ENCODE measurements at places on chromosomes 4 and X.

GRCh38 chr4:24103434-24104157 lies 213.7 kb upstream of the PPARGC1A start:
- DNase-seq = no peak

- DNase-seq = no peak
These were observed 904.9 kb upstream of the AGA start for GRCh38 chr4:178347111-178347510.

- no peak for DNase-seq
These were observed 591.0 kb downstream of the ANKRD50 start for GRCh38 chr4:124121461-124121971.

DNA sequence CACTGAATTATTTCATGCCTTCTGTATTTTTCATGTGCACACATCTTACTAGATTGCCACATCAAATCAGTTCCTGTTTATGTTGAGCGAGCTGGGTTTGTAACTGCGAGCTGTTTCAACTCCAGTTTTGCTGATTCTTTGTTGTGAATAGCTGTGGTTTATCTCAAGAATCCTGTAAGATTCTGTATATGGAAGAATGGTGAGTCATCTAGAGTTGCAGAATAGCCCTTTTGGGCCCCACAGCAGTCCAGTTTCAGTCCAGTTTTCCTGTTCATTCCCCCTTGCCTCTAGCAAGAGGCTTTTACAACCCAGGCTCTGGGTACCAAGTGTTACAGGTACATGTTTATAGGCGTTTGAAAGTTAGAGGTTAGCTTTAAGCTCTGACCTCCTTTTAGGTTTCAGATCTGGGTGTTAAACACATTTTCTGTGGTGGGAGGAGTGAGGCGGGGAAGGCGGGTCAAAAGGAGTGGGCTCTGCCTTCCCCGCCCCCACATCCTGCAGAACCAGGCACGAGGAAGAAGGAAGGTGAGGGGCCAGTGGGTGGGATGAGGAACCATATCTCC lies 32.7 kb downstream of the TBC1D14 start:
- DNase-seq = no peak

- no peak for DNase-seq
These were observed 342.0 kb downstream of the GBA3 start for GRCh38 chr4:23034731-23035130.

DNA sequence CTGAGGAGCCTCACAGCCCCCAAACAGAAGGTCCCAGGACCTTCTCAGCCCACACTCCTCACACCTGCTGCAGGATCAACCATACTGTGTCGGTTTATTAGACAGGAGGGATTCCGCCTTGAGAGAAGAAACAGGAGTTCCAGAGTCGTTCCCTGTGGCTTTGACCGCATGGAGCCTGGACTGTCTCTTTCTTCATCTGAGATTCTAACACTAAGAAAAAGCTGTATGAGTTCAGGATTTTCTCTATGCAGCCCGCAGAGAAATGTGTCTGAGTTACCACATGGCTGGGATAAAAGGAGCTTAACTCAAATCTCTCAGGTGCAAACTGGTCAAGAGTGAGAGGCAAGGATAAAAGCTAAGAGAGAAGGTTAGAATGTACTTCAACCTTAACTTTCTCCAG lies 126.7 kb downstream of the AFAP1 start:
- no peak for DNase-seq

- DNase-seq = no peak
These were observed 455.5 kb upstream of the FAM241A start for GRCh38 chr4:111689731-111690130.

DNA sequence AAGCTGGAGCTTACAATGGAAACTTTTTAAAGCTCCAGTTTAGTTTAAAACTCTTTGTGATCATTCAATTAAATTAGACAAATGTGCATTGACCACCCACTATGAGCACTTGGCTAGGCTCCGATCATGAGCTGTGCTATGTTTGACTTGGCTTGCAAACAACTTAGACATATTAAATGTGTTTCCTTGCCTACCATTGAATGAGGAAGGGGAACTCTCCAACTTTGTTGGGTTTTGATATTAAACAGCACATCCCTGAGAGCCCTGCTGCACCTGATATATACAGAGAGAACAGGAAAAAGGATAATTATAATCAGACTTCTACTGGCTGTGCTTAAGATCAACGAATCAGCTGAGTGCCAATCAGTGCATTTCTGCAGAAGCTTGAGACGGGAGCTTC lies 71.4 kb upstream of the ADGRL3 start:
- no peak for DNase-seq

DNA sequence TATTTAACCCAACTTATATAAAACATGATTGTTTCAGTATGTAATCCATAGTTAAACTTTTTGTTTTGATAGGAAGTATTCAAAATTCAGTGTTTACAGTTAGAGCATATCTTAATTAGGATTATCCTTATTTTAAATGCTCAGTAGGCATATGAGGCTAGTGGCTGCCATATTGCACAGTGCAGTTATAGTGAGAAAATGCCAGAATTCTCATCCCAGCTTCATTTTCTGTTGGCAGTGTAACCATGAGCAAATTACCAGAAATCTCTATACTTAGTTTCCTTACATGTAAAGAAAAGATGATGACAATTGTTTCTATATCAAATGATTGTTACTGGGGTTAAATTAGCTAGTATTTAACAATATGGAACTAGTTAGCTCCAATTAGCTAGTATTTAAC lies 265.8 kb downstream of the ARAP2 start:
- DNase-seq = no peak

- DNase-seq = no peak
These were observed 164.2 kb upstream of the NRK start for GRCh38 chrX:105658136-105658535.

GRCh38 chr4:32472918-32473317 lies 1752.7 kb downstream of the PCDH7 start:
- DNase-seq = no peak

GRCh38 chr4:145069361-145069760 lies 28.6 kb downstream of the ANAPC10 start:
- DNase-seq = no peak

DNA sequence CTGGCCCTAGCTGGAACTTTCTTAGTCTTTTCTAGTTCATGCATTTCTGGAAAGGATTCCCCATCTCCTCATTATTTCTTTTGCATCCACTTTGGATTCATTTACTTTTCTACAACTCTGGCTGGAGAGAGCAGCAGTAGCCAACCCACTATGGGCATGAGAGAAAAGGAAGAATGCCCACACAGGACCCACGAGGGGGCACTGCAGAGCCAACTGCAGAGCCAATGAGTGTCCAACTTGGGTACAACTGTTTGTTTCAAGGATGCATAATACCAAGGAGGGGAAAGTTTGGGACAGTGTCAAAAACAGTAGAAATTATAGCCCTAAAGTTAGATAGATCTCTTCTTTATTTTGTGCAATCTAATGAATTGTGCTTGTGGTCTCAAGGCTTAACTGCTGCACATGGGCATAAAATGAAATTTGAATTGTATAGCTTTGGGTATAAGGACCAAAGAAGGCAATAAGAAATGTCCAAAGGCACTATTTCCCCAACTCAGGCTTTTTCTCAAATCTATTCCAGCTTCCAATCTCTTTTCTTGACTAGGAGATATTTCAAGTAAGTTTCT lies 230.6 kb downstream of the NSUN7 start:
- no peak for DNase-seq

GRCh38 chr4:73589261-73589847 lies 30.9 kb downstream of the RASSF6 start:
- DNase-seq = no peak

GRCh38 chr4:16129336-16129735 lies 45.5 kb upstream of the PROM1 start:
- no peak for DNase-seq

GRCh38 chr4:137952116-137952515 lies 290.0 kb downstream of the SLC7A11 start:
- DNase-seq = no peak

DNA sequence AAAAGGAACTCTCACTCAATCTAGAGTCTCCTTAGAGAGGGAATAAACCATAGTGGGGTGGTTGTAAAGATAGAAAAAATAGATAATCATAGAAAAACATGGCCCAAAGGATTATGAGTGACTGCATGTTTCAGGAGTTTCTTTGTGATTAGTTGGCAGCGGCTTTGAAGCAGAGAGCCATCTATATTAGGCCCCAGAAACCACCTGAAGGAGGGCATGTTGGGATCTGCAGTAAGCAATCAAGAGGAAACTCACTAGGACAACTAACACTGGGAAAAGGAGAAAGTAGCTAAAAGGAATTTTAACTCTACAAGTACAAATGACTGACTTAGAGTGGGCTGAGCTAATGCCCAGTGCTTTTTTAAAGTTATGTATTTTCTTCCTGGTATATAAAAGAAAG lies 269.2 kb upstream of the NRK start:
- no peak for DNase-seq

DNA sequence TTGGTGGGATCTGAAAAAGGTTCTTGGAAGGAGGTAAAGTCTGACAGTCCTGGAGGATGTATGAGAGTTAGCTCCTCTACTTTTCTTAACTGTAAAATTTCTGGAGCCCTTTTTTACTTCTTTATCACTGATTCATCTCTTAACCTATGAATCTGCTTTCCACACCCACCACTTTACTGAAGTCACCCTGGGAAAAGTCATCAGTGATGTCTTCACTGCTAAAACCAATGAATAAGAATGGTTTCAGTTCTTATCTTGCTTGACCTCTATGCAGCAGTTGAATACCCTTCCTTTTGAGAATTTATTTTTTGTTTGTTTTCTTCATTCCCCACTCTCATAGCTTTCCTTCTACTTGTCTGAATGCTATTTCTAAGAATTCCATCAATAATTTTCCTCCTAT lies 80.0 kb downstream of the AREG start:
- no peak for DNase-seq

DNA sequence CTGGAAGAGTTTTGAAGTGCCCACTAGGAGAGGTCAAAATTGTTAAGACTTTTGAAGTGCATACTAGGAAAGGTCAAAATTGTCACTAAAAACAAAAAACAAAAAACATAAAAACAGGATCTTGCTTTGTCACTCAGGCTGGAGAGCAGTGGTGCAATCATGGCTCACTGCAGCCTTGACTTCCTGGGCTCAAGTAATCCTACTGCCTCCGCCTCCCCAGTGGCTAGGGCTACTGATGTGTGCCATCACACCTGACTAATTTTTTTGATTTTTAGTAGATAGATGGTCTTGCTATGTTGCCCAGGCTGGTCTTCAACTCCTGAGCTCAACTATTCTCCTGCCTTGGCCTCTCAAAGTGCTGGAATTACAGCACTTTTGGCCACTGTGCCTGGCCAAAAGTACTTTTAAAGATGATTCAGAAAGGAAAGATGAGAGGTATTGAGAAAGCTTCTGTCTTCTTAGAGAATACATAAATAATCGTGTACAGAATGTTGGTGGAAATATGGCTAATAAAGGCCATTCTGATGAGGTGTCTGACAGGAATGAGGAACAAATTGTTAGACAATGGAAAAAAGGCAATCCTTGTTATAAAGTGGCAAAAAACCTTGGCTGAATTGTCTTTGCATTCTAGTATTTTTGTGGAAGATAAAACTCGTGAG lies 43.3 kb upstream of the STX18 start:
- no peak for DNase-seq

Measured in activated naive CD8-positive, alpha-beta T cell treated with anti-CD3 and anti-CD28 coated beads, Interleukin-2, amount 50 U/mL, for 16 hours (primary cell).